Cortex of kidney (tissue), 1 donor: ENCODE measurements at places on chromosomes 3 and 15.

- no peak for DNase-seq
These were observed 191.3 kb downstream of the SHOX2 start for GRCh38 chr3:157914882-157915281.

DNA sequence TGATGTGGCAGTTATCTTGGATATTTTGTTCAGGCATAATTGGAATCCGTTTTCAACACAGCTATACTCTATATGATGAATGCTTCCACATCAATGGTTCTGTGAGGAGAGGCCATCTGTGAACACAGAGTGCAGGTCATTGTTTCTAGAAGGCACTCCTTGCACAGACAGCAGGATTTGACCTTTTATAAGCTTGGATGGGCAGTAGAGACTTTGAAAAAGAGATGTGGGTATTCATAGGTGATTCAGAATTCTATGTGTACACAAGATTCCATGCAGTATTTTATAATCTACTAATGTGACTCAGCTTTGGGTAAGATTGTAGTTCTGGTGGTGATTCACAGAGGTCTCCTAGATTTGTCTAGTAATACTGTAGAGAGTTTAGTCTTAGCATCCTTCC is 12.5 kb downstream of the ARPP21 start:
- no peak for DNase-seq

DNA sequence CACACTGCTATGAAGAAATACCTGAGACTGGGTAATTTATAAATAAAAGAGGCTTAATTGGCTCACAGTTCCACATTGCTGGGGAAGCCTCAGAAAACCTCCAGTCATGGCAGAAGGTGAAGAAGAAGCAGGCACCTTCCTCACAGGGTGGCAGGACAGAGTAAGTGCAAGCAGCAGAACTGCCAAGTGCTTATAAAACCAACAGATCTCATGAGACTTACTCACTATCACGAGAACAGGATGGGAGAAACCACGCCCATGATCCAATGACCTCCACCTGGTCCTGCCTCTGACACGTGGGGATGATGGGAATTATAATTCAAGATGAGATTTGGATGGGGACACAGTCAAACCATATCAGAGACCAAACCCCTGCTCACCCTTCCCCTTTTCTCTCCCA is 75.0 kb downstream of the TRIM69 start:
- no peak for DNase-seq

GRCh38 chr3:46143951-46144473 is 64.1 kb downstream of the CCR1 start:
- DNase-seq: no peak

GRCh38 chr3:33032938-33033337 is 64.0 kb downstream of the GLB1 start:
- DNase-seq: no peak

DNA sequence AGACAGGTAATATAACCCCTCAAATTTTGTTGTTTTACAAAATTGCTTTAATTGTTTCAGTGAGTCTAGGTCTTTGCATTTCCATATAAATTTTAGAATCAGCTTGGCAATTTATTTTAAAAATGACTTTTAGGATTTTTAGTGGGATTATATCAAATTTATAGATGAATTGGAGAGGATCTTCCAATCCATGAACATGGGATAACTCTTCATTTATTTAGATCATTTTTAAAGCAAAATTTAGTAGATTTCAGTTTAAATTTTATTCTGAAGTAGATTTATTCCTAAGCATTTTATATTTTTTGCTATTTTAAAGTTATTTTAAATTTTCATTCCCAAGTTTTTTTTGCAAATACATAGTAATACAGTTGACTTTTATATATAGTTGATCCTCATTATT is 58.1 kb upstream of the THSD4 start:
- no peak for DNase-seq

- no peak for DNase-seq
These were observed at the start of gene C2CD4B for GRCh38 chr15:62165104-62165792. Gene C2CD4B, minus strand, starts transcription at chr15:62165285. Its CDS starts 301 bp downstream, at chr15:62164984.

GRCh38 chr3:144351011-144351410 is 379.4 kb downstream of the DIPK2A start:
- no peak for DNase-seq

DNA sequence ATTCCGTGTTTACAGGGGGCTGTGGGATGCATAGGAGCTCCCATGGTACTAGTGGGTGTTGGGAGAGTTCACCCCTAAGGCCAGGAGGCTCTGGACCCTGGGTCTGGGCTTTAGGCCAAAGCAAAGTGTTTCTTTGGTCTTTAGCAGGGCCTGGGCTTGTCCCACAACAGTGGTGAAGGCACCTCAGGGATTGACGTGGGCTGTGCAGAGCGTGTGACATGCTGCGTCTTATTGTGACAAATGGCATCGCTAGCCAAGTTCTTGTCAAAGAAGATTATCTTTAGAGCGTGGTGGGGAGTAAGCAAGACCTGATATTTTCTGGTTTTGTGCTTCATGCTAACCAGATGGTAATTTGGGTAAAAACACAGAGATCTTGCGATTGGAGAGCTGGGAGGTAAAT is 170.1 kb downstream of the APBA2 start:
- no peak for DNase-seq

DNA sequence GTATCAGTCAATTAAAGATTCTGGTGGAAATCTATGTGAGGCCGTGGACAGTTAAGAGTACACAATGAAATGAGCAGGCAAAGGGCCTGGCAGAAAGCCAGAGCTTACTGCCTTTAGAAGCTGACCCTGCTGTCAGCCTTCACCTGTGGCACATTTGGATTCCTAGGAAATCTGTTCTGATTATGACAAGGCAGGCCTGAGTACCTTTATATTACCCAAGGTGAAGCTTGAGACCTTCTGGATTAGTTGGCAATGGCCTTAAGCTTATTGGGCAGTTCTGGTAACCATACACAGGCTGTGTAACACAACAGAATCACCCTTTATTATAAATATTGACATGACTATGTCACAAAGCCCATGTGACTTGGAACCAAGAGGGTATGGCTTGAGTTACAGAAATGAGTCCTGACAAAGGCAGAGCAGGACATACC is 43.2 kb downstream of the NBEAL2 start:
- no peak for DNase-seq

DNA sequence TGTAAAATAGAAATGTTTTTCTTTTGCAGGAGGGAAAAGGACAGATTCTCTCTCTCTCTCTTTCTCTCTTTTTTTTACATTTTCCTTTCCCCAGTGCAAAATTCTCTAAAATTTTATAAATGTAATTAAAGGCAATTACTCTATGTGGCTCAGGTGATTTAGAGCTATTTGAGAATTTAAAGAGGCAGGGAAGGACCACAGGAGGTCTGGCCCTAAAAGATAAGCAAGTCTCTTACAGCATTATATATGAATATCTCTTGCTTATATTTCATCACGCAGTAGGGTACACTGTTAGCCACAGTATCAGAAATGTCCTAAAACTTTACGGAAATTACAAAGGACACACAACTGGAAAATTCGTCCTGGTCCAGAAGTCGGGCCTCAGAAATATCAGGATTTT is 70.5 kb upstream of the PPIB start:
- DNase-seq: no peak
